ENCODE measurements at places on chromosomes 7 and 10. TPM values are rescaled to one million over a fixed set of nuclear protein-coding genes. Genes with fewer than 3 reads are reported as not detected.
A peak's percentile ranks its signal among the peaks of the same experiment; 100 is the strongest.

Gene HOXA4
- not detected for total RNA-seq

Gene ZNF107
- total RNA-seq = 32.5 TPM

Gene AGAP6
- 28.6 TPM for total RNA-seq

Gene IL6
- total RNA-seq = not detected

Gene EXOC6
- 12.3 TPM for total RNA-seq

Gene LIPN
- not detected for total RNA-seq

Gene BTBD16
- not detected for total RNA-seq

GRCh38 chr10:83961620-83962019 lies 177.7 kb upstream of the GHITM start:
- H3K27ac ChIP-seq = no peak overlapping the region
- no peaks in the 10 kb centered on the region for H3K36me3 ChIP-seq
- no peak overlapping the region for H3K4me3 ChIP-seq
- DNase-seq = no peak

GRCh38 chr7:92740700-92741126 lies 95.7 kb downstream of the CDK6 start:
- no peak for DNase-seq
- H3K4me3 ChIP-seq = no peak overlapping the region
- peaks cover 11% of the 10 kb centered on the region for H3K36me3 ChIP-seq
- H3K27me3 ChIP-seq = no peaks in the 10 kb centered on the region

- H3K4me3 ChIP-seq = no peak overlapping the region
- DNase-seq = no peak
- H3K36me3 ChIP-seq = no peaks in the 10 kb centered on the region
These were observed 148.8 kb upstream of the ZMIZ1 start for GRCh38 chr10:78920011-78920410.

DNA sequence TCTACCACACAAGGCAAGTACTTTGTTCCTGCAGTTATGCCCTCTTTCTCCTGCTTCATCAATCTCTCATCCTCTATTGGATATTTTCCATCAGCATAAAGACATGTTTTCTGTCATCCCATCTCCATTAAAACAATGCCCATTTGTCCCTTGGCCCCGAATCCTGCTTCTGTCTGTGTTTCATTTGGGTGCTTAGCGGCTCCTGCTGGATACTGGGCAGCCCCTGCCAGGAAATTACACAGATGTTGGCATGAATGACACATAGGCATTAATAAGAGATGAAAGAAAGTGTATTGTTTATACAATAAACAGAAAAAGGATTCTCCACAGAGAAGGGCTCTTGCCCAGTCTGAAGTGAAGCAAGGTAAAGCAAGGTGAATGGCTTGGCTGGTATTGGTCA lies 765.3 kb downstream of the REEP3 start:
- no peaks in the 10 kb centered on the region for H3K27me3 ChIP-seq
- no peak for DNase-seq
- H3K27ac ChIP-seq = no peak overlapping the region
- no peaks in the 10 kb centered on the region for H3K36me3 ChIP-seq

DNA sequence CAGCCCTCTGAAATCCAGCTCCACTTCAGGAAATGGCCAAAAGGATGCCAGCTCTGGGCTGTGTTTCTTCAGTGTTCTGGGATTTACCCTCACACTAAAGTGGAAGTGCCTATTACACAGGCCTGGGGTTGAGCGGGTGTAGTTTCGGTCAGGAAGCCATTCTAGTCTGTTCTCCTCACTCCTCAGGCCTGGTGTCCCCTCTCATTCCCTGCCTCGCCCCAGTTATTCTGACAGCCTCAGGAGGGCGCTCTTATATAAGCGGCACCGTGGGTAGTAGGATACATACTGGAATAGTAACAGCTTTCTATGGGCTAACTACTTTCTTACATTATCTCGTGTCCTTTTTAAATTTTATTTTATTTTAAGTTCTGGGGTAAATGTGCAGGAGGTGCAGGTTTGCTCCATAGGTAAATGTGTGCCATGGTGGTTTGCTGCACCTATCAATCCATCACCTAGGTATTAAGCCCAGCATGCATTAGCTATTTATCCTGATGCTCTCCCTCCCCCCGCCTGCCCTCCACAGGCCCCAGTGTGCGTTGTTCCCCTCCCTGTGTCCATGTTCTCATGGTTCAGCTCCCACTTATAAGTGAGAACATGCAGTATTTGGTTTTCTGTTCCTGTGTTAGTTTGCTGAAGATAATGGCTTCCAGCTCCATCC lies 12.2 kb upstream of the LGI1 start:
- H3K36me3 ChIP-seq = no peaks in the 10 kb centered on the region
- DNase-seq = no peak
- H3K27me3 ChIP-seq = peaks cover 10% of the 10 kb centered on the region
- H3K4me1 ChIP-seq = no peaks in the 10 kb centered on the region

GRCh38 chr7:100694098-100694745 lies at the start of gene GIGYF1:
TSS of gene GIGYF1 (minus strand) at chr7:100694250. CDS start at chr7:100688238, 6,012 bp downstream.
- H3K4me1 ChIP-seq = peaks cover 41% of the 10 kb centered on the region
- H3K27ac ChIP-seq = peak within 1 kb of the TSS; percentile 97
- no peaks in the 10 kb centered on the region for H3K27me3 ChIP-seq
- peak; percentile 66 for DNase-seq
- H3K36me3 ChIP-seq = no peaks in the 10 kb centered on the region
- peak within 1 kb of the TSS; percentile 90 for H3K4me3 ChIP-seq

GRCh38 chr7:94231305-94231704 lies 163.4 kb upstream of the COL1A2 start:
- no peaks in the 10 kb centered on the region for H3K4me1 ChIP-seq
- no peaks in the 10 kb centered on the region for H3K36me3 ChIP-seq
- H3K4me3 ChIP-seq = no peak overlapping the region
- peaks cover 4% of the 10 kb centered on the region for H3K27me3 ChIP-seq

- no peak overlapping the region for H3K27ac ChIP-seq
- H3K4me1 ChIP-seq = no peaks in the 10 kb centered on the region
- no peaks in the 10 kb centered on the region for H3K36me3 ChIP-seq
- no peak overlapping the region for H3K4me3 ChIP-seq
- no peak for DNase-seq
- no peaks in the 10 kb centered on the region for H3K27me3 ChIP-seq
These were observed 188.5 kb upstream of the AGR3 start for GRCh38 chr7:17070231-17070708.

- H3K27me3 ChIP-seq = peaks cover 3% of the 10 kb centered on the region
- H3K4me3 ChIP-seq = no peak overlapping the region
- H3K36me3 ChIP-seq = peaks cover 3% of the 10 kb centered on the region
- H3K4me1 ChIP-seq = peaks cover 27% of the 10 kb centered on the region
- DNase-seq = no peak
These were observed 2.2 kb upstream of the ATP6V1F start for GRCh38 chr7:128860158-128861073.

GRCh38 chr10:132926777-132927650 lies 15.4 kb downstream of the CFAP46 start:
- H3K4me1 ChIP-seq = peaks cover 8% of the 10 kb centered on the region
- no peak overlapping the region for H3K4me3 ChIP-seq
- no peaks in the 10 kb centered on the region for H3K27me3 ChIP-seq
- H3K36me3 ChIP-seq = no peaks in the 10 kb centered on the region

GRCh38 chr7:128430207-128430606 lies 20.4 kb upstream of the IMPDH1 start:
- H3K27me3 ChIP-seq = peaks cover 14% of the 10 kb centered on the region
- H3K4me1 ChIP-seq = no peaks in the 10 kb centered on the region
- no peak for DNase-seq
- no peak overlapping the region for H3K4me3 ChIP-seq
- no peak overlapping the region for H3K27ac ChIP-seq

DNA sequence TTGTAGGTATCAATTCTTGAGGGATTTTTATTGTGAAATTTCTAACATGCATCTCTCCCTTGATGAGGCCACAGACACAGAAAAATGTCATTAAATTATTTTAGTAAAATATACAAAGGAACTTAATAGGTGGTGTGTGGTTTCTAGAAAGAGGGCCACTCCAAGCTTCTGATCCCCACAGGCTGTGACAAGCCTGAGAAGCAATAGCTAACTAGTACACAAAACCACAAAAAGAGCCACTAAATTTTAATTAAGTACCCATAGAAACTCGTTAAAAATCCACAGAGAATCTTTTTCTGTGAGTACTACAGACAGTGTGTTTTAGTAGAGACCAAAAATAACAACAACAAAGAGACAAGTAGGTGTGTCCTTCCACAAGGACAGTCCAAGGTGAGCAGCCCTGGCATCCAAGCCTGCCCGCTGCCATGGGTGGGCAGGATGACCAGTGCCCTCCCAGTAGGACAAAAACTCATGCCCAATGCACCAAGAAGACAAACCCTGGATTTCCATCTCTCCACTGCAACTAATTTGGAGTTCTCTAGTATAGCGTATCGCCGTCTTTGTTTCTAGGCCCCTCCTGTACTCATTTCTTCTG lies 81.0 kb downstream of the RNF216 start:
- H3K27ac ChIP-seq = peak overlapping the region; percentile 89
- no peak for DNase-seq
- H3K4me3 ChIP-seq = peak overlapping the region; percentile 71

GRCh38 chr10:104641187-104641936 lies at the start of gene SORCS3:
TSS of gene SORCS3 (plus strand) at chr10:104641290.
- H3K4me1 ChIP-seq = peaks cover 7% of the 10 kb centered on the region
- no peak within 1 kb of the TSS for H3K27ac ChIP-seq
- H3K36me3 ChIP-seq = no peaks in the 10 kb centered on the region
- no peak for DNase-seq
- H3K27me3 ChIP-seq = peaks cover 70% of the 10 kb centered on the region

All from naive thymus-derived CD8-positive, alpha-beta T cell (primary cell).